ENCODE measurements at places on chromosomes 16 and 17.

GRCh38 chr16:64352246-64352645 is 769.6 kb downstream of the CDH11 start:
- DNase-seq = no peak

DNA sequence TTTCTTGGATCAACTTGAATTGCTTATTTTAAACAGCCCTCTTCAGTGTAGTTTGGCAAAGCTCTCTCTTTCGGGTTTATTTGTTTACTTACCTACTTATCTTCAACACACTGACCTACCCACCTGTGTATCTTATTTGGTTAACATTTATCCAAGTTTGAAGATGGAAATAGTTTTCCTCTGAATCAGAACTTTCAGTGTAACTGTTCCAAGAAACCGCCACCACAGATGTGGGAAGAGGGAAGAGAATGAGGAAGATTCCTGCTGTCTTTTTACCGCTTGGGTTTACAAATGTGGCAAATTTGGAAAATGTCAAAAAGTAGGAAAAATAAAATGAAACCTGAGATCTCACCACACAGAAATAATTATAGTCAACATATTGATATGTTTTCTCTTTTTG is 115.8 kb downstream of the MSI2 start:
- DNase-seq = no peak

DNA sequence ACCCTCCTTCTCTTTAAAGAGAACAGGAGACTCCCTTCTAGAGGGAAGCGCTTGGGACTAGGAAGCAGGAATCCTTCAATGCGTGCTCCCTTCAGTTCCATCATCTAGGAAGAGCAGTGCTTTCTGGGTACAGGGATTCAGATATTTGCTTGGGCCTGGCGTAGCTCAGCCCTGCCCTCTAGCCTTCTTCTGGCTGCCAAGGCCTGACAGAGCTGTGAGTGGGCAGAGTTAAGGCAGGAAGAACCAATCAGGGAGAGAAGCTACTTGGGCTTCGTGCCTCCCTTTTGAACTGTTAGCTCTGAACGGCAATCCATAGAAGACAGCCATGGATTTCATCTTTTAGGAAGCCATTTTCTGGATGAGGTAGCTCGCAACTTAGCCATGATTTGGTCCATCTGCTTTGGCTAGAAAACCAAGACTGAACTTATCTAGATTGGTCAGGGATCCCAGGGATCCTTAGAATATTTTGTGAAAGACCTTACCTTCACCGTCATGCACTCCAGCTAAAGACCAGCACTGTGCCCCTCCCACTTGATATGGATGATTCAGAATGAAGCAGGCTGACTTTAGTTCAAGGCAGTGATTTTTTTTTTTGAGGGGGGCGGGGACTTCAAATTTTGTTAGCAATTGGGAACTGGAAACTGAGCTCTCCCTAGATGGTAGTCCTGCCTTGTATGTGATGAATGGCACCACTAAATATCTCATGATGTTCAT is 2.5 kb upstream of the CORO6 start:
- DNase-seq = no peak

DNA sequence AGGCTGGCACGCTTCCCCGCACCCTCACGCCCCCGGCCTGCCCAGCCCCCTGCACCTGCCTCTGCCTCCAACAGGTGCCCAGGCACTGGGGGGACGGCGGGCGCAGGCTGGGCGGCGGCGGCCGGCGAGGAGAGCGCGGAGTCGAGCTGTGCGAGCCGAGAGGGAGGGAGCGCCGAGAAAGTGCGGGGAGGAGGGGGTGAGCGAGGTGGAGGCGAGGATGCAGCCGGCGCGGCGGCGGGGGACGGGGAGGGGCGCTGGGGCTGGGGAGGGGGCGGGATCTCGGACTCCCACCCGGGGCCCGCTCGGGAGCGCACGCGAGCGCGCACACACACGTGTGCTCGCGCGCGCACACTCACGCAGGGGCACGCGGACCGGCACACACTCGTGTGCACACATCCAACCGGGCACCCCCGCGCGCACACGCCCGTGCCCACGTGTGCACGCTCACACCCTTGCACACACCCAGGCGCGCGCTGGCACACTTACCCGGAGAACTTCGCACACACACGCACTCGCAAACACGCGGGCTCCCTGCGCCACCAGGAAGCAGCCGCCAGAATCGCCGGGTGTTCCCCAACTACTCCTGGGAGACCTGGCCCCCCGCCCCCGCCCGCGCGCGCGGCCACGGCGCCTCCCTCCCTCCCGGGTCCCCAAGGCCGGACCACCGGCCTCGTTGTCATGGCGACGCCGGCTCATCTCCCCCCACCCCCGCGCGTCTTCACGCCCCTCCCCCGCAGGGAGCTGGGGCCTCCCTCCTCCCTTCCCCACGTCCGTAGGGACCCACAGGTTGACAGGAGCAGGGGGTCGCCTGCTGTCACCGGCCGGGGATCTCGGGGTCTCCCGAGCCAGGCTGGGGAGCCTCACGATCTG is at the start of gene DOC2A:
DOC2A (minus strand) TSS at position 184 of the 870 bp plus-strand sequence. CDS start 805 bp downstream, outside the sequence.
- DNase-seq = peak; percentile 68

- no peak for DNase-seq
Observed at GRCh38 chr16:74991268-74991592, 6.3 kb upstream of the WDR59 start.

- peak; percentile 69 for DNase-seq
Observed at GRCh38 chr16:20849589-20850390, 43.5 kb downstream of the REXO5 start.

DNA sequence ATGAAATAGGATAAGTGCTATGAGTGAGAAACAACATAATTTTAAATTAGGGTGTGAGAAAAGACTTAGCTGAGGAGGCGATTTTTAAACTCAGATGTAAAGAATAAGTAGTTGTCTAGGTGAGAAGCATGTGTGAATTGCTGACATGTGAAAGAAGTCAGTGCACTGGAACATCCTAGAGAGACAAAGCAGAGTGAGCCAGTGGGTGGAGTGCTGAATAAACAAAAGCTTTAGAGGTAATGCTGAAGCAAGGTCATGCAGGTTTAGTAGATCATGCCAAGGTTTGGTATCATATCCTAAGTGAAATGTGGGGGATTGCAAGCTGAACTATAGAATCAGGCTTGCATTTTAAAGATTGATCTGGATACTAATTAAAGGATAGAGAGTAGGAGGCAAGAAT is 89.4 kb downstream of the KIF2B start:
- DNase-seq = no peak

DNA sequence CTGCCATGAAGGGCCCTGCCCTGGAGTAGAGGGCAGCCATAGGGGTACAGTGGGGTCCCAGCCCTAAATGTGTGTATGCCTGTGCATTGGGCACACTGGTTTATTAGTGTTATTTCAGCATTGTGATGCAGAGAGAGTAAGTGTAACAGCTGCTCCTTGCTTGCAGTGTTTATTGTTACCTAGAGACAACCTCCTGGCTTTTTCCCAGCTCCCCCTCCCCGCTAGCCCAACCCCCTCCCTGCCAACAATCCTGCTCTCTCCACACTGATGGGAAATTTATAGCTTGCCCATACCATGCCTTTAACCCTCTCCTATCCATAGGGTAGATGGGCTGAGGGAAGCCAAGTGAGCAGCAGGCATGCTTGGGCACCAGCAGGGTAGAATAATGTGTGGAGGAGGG is 51.3 kb downstream of the NEUROD2 start:
- DNase-seq = no peak

GRCh38 chr17:35214192-35214591 is 20.0 kb upstream of the SLC35G3 start:
- DNase-seq = no peak

- peak; percentile 25 for DNase-seq
Observed at GRCh38 chr16:10497132-10498101, 83.0 kb downstream of the EMP2 start.

- DNase-seq = peak; percentile 65
Observed at GRCh38 chr17:2755891-2756724, 6.7 kb upstream of the CCDC92B start.

- DNase-seq = no peak
Observed at GRCh38 chr17:74935585-74936469, at the start of gene OTOP3. Gene OTOP3 (plus strand): TSS chr17:74935898. CDS start chr17:74935922, 24 bp downstream.

DNA sequence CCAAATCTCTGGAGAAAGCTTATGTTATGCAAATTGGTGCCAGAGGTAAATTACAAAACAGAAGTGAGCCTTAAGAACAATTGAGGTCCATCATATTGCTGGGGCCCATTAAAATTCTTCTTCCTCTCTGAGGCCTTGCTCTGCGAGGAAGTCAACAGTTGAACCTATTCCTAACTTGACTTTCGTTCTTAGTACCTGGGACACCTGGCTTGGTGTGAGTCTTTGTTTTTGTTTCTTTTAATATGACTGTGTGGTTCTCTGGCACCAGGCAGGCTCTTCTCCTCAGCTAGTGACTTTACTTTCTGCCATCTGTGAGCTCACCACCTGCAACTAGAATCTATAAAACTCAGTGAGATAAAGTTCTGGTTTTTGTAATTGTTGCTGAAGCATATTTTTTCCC is 120.4 kb downstream of the CBLN1 start:
- no peak for DNase-seq

GRCh38 chr16:69179328-69180010 is 7.5 kb upstream of the SNTB2 start:
- DNase-seq = no peak

DNA sequence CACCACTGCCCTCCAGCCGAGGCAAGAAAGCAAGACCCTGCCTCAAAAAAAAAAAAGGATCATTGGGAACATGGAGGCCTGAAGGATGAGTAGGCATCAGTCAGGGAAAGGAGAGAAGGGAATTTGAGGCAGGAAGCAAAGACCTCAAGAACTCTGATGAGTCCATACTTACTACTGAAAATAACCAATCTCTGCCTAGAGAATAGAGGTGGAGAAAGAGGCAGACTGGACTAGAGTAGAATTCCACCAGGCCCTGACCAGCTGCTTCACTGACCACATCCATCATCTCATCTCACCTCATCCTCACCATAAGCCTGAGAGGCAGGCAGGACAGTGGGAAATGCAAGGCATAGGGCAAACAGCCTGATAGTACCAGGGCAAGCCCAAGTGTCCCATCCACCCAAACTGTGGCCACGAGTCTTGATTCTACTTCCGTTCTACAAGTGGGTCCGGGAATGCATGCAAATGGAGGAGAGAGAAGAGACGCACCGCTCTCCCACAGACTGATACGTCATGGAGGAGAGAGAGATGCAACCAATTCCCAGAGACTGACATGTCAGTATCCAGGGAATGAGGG is 17.1 kb downstream of the ANKRD11 start:
- DNase-seq = no peak

DNA sequence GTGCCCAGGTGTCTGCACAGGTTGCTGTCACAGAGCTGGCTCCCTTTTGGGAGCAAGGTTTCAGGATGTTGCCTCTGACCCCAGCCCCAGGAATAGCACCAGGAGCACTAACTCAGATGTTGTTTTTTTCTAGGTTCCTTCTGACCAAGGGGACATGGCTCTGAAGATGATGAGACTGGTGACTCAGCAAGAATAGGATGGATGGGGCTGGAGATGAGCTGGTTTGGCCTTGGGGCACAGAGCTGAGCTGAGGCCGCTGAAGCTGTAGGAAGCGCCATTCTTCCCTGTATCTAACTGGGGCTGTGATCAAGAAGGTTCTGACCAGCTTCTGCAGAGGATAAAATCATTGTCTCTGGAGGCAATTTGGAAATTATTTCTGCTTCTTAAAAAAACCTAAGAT is 28.1 kb downstream of the SCPEP1 start:
- no peak for DNase-seq

DNA sequence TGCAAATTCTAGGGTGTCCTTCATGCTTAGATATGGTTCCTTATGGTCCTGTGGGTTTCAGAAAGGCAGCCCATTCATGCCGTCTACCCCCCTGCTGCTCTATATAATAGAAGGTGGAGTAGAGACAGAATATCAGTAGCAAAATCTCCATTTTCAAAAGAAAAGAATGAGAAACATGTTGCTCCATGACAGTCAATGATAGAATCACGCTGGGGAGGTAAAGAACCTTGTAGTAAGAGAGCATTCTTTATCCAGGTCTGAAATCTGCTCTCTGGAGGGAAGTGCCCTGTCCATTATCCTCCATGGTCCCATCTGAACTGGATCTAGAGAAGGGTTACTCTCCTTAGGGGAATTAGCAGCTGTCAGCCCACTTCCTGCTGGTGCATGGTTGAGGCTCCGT is 272.8 kb downstream of the WWOX start:
- DNase-seq = no peak

- DNase-seq = no peak
Observed at GRCh38 chr16:15649727-15650018, 372 bp upstream of the NDE1 start.

- no peak for DNase-seq
Observed at GRCh38 chr16:47374629-47375028, 86.2 kb downstream of the ITFG1 start.

DNA sequence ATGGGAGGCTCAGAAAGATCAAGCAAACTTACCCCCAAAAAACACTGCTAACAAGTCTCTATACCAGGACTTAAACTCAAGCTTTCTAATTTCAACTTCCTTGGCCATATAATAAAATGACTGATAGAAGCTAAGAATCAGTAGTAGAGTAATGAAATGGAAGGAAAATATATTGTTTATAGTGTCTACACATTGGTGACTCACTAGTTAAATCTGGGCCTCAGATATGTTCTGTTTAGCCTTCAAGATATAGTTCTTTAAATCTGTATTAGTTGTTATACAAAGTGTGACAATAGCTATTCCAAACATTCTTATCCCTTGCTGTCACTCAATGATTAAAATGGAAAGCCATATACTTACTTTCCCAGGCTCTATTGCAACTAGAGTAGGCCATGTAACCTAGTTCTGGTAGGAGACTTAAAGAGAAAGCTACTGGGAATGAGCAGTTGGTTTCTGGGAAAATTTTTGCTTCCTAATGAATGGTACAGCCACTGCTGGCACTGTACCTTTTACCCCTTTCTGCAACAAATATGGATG is 18.3 kb downstream of the SSH2 start:
- no peak for DNase-seq

- no peak for DNase-seq
Observed at GRCh38 chr17:57853695-57854094, 3.9 kb upstream of the MRPS23 start.

- DNase-seq = no peak
Observed at GRCh38 chr16:77960766-77961165, 61.6 kb upstream of the CLEC3A start.

- DNase-seq = no peak
Observed at GRCh38 chr16:66524601-66525164, 25.2 kb downstream of the TK2 start.

- no peak for DNase-seq
Observed at GRCh38 chr17:76449126-76449525, 3.8 kb downstream of the UBE2O start.

DNA sequence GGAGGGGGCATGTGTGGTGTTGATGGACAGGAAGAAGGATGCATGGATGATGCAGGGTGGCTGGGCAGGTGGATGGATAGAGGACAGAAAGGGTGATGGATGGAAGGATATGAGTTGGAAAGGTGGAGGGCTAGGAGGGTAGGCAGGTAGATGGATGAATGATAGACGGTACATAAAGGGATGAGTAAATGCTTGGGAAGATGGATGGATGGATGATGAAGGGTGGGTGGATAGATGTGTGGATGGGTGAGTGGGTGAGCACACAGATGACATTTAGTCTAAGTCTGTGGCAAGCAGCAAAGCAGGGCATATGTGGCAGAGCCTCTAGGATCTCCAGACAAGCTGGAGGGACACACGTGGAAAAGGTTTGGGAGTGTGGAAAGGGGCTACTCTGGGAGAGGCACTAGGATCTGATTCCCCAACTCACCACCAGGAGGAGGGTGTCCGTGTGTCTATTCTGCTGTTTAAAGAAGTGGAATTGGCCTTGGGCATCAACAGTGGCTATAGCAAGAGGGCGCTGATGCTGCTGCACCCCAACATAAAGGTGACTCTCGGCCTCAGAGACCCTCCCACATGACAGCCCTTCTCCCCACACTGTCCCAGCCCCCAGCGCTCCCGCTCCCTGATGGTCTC is 8.2 kb downstream of the PLD2 start:
- no peak for DNase-seq
